ENCODE measurements at places on chromosomes 5 and 9.

- DNase-seq = no peak
Observed at GRCh38 chr5:125492977-125493376, 746.5 kb upstream of the ZNF608 start.

DNA sequence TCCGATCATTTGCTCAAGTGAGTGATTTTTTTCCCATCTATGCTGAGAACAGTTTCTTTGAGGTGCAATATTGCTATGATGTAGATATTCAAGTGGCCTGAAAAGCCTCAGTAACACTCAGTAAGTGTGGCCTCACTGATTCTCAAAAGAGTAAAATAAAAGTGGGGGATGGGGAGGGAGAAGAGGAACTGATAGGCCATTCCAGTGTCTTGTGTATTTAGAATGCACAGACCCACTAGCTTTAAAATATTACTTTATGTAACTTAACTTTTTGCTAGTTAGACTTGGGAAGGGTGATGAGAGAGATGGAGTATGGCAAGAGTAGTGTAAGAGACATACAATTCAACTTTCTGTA, 79.5 kb upstream of the ZNF608 start:
- DNase-seq = no peak

DNA sequence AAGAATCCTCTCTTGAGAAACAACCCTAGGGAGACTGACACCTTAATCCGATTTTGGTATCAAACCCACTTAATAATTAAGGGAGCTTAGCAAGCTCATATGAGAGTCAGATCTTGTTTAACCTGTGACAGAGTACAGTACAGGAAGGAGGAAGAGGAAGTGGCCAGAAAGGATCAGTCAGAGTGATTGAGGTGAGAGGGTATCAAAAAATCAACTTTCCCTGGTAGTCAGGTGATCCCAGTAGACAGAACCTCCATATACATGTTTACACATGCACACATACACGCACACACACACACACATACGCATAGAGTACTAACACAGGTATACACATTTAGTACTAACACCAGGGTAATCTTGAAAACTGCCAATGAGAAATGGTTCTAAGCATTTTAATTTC, 56.8 kb downstream of the GLIS3 start:
- no peak for DNase-seq

- DNase-seq = no peak
Observed at GRCh38 chr9:85603936-85604335, 137.8 kb downstream of the AGTPBP1 start.

DNA sequence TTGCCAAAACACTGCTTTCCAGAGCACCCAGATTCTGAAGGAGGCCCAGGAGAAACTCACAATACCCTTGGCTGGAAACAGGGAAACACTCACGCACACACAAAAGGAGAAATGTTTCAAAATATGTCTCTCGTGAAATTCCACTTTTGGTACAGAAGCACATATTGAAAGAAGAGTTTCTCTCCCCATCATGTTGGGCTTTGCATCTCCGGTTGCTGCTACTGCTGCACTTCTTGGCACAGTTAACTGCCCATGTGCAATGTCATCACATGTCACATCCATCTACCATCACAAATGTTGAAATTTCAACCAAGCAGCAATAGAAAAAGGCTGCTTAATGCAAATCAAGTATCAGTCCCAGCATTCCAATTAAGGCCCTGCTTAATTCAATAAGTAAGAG, 72.1 kb downstream of the ABCA1 start:
- DNase-seq = no peak

DNA sequence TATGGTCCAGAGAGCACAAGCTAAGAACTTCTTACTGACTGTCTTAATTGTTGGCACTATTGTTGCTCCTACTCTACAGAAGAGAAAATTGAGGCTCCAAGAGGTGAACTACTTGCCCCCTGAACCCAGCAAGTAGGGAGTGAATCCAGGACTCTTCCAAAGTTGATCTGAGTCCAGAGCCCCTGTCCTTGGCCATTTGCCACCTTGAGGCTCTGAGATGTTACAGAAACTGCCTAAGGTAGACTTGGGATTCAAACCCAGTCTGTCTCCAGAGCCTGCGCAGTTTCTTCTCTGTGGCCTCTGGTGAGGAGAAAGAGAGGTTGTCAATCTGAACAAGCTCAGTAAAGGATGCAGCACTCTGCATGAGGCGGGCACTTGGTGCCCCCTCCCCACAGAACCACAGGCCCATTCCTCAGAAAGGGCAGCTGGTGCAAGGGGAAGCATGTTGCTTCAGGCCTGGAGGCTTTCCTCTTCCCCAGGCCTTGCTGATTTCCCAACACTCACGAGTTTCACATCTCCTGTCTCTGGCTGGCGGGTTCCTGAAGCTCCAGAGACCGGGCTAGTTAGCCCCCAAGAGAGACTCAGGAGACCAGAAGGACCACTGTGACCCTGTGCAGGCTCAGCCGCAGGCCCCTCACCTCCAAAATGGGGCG, 2.9 kb upstream of the LCP2 start:
- DNase-seq = no peak
